C1 segment of cervical spinal cord (tissue), 14 donors: ENCODE measurements at places on chromosomes 3 and 15.

- DNase-seq: no peak
Observed at GRCh38 chr3:134007819-134008218, 21.9 kb downstream of the SLCO2A1 start.

GRCh38 chr15:80476036-80476435 lies 71.9 kb downstream of the ARNT2 start:
- DNase-seq: no peak

DNA sequence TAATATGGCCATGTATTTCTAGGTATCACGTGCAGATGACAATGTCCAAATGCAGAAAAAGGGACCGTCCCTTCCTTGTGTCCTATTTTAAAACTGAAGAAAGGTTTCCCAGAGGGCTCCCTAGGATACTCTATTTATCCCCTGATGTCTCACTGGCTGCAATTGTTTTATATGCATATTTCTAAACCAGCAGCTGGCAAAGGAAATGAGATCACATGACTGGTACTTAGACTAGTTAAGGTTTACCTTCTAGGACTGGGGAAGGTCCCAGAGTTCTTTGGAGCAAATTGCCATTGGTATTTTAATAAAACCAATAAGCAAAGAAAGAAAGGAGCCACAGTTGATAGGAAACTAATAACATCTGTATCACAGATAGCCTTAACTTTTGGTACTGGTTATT lies 29.5 kb downstream of the GTF2E1 start:
- no peak for DNase-seq

DNA sequence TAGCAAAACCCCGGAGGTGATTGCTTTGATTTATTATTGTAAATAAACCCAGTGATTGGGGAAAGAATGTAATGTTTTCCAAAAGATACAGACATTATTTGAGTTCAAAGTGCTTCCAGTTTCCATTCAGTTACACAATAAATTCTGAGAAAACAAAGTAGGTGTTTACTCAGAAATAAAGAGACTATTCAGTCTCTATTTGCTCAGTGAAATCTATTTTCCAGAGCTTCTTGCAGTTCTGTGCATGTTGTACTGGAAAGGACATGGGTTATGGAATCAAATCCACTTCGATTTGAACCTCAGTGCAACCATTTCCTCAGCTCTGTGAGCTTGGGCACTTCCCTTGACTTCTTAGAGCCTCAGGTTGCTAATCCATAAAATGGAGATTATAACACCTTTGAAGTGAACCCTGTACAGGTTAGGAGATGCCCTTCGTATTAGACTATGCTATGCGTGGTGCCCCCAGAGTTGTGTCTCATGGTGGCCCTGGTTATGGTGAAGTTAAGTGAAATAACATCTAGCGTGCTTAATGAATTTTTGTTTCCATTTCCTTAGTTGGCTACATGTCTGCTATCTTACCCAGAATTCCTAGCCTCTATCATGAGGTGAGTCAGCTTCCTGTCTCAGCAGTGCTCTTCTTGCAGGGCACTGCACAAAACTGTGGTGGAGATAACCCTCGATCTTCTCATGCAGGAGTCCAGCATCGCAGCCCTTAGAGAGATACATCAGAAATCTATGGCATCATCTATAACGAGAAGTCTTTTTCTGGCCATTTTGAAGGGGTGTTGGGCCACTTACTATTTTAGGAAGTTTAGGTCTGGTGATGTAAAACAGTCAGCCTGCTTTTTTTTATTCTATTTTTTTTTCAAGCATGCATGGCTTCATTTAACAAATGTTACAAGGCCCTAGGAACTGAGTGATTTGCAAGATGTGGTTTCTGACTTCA lies 97.7 kb downstream of the RPL39L start:
- no peak for DNase-seq

DNA sequence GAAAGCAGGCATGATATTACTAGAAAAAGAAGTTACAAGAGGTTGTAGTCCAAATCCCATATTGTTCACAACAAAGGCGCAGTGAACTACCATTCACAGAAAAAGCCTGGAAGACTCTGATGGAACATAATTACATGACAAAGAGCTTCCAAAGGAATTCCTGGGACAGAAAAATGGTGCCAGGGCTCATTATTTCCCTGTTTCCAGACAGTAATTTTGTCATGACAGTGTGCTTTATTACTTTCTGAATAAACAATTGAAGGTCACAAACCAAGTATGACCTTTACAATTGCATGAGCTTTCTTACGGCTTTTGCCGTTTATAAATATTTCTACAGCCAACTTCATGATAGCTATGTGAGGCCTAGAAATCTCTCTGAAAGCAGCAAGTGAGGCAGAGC lies 61.0 kb downstream of the CYFIP1 start:
- no peak for DNase-seq

- DNase-seq: no peak
Observed at GRCh38 chr3:45218578-45219390, 7.3 kb downstream of the TMEM158 start.

- DNase-seq: no peak
Observed at GRCh38 chr15:34802371-34802770, 7.0 kb upstream of the ACTC1 start.

DNA sequence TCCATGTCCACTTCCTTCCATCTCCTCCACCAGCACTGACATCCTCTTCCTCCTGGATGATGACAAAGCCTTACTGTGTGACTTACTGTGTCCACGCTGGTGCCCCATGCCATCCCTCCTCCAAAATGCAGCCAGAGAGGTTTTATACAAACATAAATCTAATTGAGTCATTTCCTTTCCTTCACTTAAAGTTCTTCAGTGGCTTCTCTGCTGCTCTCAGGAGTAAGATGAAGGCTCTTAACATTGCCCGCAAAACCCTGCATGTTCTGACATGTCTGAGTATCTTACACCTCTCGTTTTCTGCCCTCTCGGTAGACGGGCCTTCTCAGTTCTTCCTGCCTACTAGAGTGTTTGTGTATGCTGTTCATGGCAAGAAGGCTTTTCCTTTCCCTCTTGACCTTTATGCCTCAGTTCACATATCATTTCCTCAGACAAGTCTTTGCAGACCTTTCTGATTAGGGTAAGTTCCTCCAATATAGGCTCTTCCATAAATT lies 175.5 kb downstream of the CFAP20DC start:
- DNase-seq: no peak

- DNase-seq: no peak
Observed at GRCh38 chr3:188824566-188824965, 347.2 kb upstream of the TPRG1 start.

DNA sequence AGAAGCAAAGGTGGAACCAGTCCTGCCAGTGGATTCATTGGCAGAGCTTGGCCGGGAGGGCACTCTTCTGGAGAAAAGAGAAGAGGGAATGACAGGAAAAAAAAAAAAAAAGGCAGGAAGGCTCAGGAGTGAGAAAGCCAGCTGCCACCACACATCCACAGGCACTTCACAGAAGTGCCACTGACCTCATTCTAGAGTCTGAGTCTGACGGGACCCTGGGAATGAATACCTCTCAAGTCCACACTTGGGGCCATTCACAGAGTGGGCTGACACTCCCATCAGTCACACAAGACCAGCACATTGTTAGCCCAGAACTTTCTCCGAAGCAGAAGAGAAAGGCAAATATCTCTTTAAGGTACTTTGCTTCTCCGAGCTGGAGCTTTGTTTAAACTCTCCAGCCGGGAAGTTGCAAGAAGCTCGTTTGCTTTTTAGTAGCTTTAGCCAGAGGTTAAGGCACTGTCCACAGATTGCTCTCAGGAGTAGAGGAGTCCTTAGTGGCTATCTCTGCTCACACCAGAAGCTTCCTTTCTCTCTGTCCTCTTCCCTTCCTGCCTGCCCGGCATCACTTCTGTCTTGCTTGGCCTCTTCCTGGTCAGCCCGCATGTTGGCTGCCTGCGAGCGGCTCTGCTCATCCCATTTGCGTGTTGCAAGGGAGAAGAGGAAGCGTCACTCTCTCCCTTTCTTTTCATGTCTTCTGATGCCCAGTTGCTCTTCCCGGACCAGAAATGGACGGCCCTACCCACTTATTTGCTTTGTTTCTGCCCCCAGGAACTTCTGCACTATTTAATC lies 53.8 kb downstream of the CMTM6 start:
- DNase-seq: no peak

DNA sequence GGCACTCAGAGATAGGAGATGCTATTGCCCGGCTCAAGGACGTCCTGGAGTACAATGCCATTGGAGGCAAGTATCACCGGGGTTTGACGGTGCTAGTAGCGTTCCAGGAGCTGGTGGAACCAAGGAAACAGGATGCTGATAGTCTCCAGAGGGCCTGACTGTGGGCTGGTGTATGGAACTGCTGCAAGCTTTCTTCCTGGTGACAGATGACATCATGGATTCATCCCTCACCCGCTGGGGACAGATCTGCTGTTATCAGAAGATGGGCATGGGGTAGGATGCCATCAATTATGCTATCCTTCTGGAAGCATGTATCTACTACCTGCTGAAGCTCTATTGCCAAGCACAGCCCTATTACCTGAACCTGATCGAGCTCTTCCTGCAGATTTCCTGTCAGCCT lies 26.4 kb downstream of the BCL2A1 start:
- DNase-seq: no peak

- DNase-seq: no peak
Observed at GRCh38 chr3:120021523-120021922, 72.7 kb downstream of the GSK3B start.

DNA sequence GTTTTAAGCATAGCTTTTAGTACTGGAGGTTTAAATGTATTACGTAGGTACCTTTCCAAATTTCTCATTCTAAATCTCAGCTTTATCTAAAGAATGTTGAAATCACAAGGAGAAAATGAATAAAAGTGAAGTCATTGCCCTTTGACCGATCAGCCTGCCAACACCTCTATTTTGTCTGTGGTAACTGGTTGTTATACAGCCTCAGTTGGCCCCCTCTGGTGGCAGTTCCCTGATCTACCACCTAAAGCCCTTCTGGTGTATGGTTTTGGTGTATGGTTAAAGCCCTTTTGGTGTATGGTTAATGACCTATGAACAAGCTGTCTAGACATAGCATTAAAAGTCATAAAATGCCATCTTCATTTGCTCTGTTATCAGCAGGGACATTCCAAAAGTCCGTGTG lies 378.2 kb upstream of the AZI2 start:
- DNase-seq: no peak

DNA sequence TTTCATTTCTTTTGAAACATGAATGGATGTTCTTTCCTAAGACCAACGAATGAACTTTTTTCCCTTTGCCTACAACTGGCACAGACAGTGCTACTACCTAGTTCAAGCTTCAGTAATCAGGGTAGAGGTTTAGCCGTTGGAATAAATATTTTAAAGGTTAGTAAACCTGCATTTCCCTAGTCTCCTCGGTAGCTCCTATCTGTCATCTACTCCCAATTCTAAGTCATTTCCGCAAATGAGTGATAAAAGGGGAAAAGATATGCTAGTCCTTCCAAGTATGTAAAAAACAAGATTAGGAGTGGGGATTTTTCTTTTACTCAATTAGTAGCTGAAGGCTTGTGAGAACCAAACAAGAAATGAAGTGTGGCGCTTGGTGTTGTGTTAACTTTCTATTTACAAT lies 15.2 kb downstream of the SLTM start:
- DNase-seq: no peak

DNA sequence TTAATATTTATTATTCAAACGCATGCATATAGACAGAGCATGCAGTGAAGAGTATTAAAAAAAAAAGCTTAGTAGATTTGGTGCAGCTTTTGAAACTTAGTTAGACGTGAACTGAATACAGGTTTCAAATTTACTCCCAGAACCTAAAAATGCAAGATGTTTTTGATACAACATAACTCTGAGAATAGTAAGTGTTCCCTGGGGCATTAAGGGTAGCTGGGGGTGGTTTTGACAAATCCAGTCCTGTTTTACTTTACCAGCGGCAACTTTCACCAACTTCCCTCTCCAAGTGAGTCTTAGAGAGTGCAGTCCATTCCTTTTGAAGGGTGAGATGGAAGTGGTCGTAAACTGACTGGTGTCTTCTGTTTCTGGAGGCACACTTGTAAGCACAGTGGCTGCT lies 11.2 kb downstream of the NCBP2 start:
- no peak for DNase-seq

GRCh38 chr15:62190274-62190673 lies 25.2 kb upstream of the C2CD4B start:
- no peak for DNase-seq

- DNase-seq: no peak
Observed at GRCh38 chr3:24004171-24004938, 59.3 kb downstream of the NR1D2 start.

GRCh38 chr3:157059181-157059580 lies 100.8 kb downstream of the CCNL1 start:
- no peak for DNase-seq

DNA sequence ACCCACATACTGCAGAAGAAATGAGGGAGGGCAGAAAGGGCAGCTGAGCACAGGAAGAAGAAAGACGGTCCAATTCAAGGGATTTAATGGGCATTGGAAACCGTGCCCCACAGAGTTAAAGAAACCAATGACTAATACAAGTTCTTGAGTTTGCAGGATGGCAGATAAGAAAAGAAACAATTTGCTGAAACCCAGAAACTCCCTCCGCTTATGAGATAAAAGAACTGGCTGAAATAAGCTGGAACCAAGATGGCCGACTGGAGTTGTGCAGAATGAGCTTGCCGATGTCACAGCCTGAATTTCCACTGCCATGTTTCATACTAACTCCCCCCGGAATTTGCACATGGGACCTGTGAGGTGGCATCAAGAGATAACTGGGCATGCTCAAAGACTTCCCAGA lies 47.1 kb downstream of the SCAP start:
- no peak for DNase-seq

- DNase-seq: no peak
Observed at GRCh38 chr15:96538491-96538890, 208.0 kb downstream of the NR2F2 start.

- DNase-seq: no peak
Observed at GRCh38 chr3:68006646-68007045, 352.2 kb upstream of the SUCLG2 start.

GRCh38 chr3:12759097-12759679 lies at the start of gene TMEM40:
Gene TMEM40, minus strand, starts transcription at chr3:12759259. Its CDS starts 9,427 bp downstream, at chr3:12749832.
- DNase-seq: no peak

- no peak for DNase-seq
Observed at GRCh38 chr3:171245796-171246765, 214.1 kb downstream of the TNIK start.

- DNase-seq: no peak
Observed at GRCh38 chr3:123346021-123346420, 102.9 kb downstream of the ADCY5 start.

DNA sequence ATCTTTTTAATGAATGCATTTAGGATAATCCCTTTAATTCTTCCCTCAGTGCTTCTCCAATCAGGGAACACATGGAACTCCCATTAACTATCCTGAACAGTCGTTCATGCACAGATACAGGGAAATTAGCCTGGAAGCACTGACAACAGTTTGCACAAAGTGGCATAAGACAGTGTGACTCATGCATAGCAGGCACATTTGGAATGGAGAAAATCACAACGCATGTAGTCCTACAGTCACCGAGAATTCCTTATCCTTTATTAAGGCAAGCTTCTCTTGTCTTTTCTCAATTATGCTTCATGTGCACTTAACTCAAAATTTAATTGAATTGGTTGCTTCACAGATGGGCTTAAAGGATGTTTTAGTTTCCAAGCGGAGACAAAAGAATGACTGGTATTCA lies 155.0 kb upstream of the CRBN start:
- DNase-seq: no peak
